Hematopoietic multipotent progenitor cell treated with erythropoietin and hydrocortisone succinate and interleukin-3 and kit ligand, for 6 days (in vitro differentiated cells): ENCODE measurements at places on chromosomes 16 and 17.

GRCh38 chr17:1256699-1257098 is 13.5 kb upstream of the BHLHA9 start:
- DNase-seq = no peak

GRCh38 chr17:13592427-13592826 is 9.3 kb downstream of the HS3ST3A1 start:
- no peak for DNase-seq

- DNase-seq = peak; percentile 100
Measured at GRCh38 chr17:45317111-45317928, 500 bp upstream of the MAP3K14 start.

GRCh38 chr16:11470676-11471415 is 115.9 kb downstream of the LITAF start:
- no peak for DNase-seq

DNA sequence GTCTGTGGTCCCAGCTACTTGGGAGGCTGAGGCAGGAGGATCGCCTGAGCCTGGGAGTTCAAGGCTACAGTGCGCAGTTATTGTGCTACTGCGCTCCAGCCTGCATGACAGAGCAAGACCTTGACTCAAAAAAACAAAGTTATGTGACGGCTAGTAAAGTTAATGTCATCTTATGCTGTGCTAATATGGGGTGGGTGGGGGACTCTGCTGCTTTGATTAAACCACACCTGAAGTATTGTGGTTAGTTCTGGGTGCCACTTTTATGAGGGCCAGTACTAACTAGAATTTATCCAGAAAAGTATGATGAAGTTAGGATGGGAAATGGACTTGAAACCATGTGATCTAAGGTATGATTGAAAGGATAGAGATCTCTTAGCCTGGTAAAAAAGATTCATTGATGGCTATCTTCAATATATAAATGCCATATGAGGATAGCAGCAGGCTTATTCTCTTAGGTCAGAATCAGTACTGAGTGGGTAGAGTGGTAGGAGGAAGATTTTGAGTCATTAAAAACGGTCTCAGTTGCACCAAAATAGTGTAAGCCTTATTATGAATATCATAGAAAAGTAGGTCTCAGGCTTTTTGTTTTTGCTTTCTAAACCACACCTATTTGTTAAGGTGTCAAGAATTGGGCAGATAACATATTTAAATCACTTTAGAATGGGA is 5.6 kb downstream of the WSB1 start:
- DNase-seq = no peak

- peak; percentile 82 for DNase-seq
Measured at GRCh38 chr16:31301708-31302400, 42.1 kb downstream of the ITGAM start.

DNA sequence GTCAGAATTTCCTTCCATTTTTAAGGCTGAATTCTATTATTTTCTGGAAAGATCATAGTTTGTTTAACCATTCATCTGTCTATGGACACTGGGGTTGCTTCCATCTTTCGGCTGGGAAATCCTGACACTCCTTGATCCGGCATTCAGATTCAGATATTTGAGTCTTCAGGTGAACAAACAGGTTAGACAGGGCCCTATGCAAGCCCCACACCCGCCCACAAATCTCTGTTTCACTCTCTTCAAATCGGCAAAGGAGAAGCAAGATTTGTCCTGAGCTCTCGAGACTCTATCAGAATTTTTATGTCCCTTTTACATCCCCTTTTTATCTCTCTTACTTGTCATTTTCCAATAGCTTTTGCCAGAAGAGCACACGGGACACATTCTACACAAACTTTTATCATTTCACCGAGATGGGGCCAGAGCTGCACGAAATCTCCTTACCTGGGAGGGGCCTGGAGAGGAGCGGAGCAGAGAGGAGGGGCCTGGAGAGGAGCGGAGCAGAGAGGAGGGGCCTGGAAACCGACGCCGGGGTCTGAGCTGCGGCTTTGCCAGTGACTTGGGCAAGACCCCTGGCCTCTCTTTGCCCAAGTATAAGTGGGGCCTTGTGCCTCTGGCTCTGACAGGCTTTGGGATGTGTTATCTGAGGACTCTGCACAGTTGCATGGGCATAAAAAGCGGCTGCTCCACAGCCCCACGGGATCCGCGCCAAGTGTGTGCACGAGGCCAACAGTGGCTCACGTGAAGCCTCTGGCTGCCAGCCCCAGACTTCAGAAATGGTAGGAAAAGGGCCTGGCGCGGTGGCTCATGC is 54.3 kb upstream of the RBFOX3 start:
- peak; percentile 7 for DNase-seq

DNA sequence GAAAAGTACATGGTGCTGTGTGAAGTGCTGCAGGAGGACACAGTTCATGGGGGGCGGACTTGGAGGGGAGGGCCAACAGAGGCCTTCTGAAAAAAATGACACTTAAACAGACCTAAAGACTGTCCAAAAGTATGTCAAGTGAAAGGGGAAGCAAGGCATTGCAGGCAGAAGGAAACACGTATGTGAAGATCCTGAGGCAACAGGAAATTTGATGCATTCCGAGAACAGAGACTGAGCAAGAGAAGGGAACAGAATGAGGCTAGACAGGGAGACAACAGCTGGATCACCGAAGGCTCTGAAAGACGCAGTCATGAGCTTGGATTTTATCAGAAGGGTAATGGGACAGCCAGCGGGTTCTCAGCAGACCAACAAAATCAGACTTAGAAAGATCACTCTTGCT is 1.1 kb downstream of the IFT20 start:
- no peak for DNase-seq

DNA sequence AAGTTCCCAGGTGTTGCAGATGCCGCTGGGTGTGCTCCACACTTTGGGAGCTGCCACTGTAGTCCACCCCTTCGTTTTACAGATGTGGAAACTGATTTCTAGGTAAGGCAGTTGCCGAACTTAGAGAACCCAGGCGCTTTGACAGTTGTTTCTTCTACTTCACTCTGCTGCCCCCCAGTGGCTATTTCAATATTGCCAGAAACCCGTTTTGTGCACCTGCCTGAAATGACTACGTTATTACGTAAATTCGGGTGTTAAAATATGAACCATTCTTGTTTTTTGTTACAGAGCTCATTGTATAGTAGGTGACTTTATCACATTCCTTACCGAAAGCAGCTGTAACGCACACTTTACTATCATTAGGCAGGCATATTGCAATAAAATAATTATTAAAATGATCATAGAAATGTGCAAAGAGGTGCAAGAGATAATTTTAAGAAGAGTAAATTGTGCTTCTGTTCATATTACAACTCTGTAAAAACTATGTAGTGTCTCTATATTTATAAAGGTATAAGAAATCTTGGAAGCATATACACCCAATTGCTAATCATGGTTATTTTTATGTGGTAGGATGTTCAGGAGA is 44.9 kb downstream of the OTOA start:
- peak; percentile 92 for DNase-seq

GRCh38 chr17:82333279-82334171 is at the start of gene SECTM1:
TSS of gene SECTM1 (minus strand) at chr17:82333766. CDS start at chr17:82327240, 6,526 bp downstream.
- peak; percentile 51 for DNase-seq

- DNase-seq = peak; percentile 89
Measured at GRCh38 chr17:6910987-6911603, 79.6 kb upstream of the TEKT1 start.

DNA sequence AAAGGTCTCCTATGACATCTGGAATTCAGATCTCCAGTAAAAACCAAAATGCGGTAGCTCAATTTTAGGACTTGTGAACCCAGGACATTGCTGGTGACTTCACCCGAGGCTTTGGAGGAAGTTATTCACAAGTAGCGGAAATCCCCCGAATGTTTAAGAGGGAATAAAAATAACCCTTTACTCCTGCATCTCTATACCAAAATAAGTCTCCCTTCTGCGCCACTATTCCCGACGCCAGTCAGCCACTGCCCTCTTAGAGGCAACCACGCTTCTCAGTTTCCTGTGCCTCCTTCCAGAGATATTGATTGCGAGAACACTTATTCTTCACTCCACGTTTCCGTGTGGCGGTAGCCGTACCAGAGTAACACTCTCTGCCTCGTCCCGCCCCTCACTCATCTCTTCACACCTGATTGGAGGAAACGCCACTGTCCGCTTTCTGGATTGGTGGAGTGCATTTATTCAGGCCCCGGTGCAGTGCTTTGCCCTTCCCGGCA is 27.4 kb downstream of the EMP2 start:
- peak; percentile 56 for DNase-seq

GRCh38 chr16:69349536-69349935 is 2.0 kb downstream of the TMED6 start:
- no peak for DNase-seq

- peak; percentile 80 for DNase-seq
Measured at GRCh38 chr17:37519251-37519985, 29.7 kb downstream of the DUSP14 start.

DNA sequence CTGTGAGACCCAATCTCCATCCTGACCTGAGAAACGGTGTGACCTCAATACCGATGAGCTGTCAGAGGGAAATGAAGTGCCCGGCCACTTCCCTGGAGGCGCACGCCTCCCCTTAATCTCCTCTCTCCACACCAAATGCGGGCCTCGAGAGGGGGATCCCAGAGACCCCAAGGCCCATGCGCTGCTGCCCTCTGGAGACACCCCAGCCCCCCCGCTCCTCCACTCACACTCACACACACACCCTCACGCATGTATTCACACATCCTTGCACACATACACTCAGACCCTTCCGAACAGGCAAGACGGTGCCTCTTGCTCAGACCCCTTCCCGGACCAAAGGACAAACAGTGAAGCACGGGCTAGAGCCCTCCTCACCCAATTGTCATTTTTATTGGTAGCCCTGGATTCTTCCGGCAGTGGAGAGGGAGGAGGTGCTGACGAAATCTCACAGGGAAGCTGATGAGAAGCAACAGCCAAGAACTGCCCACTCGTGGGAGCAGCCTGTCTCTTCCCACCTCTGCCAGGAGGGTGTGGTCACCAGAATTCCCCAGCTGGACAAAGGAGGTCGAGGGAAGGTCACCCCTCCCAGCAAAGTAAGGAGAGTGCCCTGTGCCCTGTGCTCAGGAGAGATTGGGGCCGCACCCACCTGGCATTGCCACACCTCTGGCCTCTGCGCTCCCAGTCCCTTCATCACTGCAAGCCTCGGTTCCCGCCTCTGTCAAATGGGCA is 136.0 kb upstream of the TNRC6C start:
- no peak for DNase-seq

- no peak for DNase-seq
Measured at GRCh38 chr16:76182041-76182635, 95.1 kb upstream of the CNTNAP4 start.
